Stimulated activated CD8-positive, alpha-beta memory T cell treated with anti-CD3 and anti-CD28 coated beads, Interleukin-15, amount 100 ng/mL, for 24 hours (primary cell): ENCODE measurements at places on chromosomes 2 and 18.

GRCh38 chr2:85997017-85997970 lies 108.4 kb downstream of the POLR1A start:
- no peak for DNase-seq

GRCh38 chr2:159226608-159227385 lies 59.7 kb downstream of the WDSUB1 start:
- no peak for DNase-seq

DNA sequence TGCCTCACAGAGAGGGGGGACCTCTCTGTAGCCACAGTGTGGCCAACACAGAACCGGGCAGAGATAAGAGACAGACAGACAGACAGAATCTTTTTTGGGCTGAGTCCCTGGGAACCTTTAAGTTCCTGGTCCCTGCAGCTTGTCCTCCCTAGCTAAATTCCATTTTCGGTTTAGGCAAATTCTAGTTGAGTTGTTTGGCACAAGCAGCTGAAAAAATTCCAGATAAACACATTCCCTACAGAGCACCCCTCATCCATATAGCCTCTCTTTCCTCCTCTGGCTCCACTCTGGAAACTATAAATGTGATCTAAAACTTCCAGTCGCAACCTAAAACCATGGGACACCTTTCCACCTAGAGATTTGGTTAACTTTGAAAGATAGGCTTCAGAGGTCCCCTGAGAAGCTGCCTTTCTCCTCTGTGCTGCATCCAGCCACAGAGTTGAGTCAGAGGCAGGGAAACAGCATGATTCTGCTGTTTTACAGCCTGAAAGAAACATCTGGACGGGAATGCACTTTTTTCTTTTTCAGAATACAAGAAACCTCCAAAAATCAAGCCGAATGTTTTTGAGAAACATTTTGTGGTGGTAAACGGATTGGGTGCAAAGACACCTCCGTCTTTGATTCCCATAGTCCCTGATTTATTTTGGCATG lies 30.9 kb downstream of the SLC4A3 start:
- DNase-seq = no peak

- peak; percentile 77 for DNase-seq
These were observed 22.7 kb upstream of the PDIA6 start for GRCh38 chr2:10835052-10835970.

GRCh38 chr18:49207361-49207760 lies 253.1 kb downstream of the DYM start:
- DNase-seq = no peak

- no peak for DNase-seq
These were observed 48.2 kb upstream of the SLC14A2 start for GRCh38 chr18:45567123-45567522.

- no peak for DNase-seq
These were observed 96.0 kb downstream of the UXS1 start for GRCh38 chr2:106098081-106098480.

- DNase-seq = no peak
These were observed 12.9 kb upstream of the SALL3 start for GRCh38 chr18:78966793-78967106.

- peak; percentile 87 for DNase-seq
These were observed 64.7 kb downstream of the STK25 start for GRCh38 chr2:241443486-241444223.

DNA sequence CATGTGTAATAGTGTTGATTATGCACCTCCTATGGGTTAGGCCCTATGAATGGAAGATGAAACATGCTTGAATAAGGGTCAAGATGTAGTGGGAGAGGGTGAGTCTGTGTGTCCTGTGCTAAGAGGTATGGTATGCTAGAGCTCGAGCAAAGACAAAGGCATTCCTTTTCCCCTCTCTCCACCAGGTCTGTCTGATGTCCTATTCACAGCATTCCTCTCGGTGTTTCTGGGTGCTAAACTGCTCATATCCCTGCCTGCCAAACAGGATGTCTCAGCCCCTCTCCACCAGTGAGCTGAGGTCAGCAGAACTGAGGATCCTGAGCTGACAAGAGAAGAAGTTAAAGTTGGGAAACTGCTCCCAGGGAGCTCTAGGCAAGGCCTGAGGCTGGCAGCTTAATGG lies 344.9 kb downstream of the TSN start:
- DNase-seq = no peak

DNA sequence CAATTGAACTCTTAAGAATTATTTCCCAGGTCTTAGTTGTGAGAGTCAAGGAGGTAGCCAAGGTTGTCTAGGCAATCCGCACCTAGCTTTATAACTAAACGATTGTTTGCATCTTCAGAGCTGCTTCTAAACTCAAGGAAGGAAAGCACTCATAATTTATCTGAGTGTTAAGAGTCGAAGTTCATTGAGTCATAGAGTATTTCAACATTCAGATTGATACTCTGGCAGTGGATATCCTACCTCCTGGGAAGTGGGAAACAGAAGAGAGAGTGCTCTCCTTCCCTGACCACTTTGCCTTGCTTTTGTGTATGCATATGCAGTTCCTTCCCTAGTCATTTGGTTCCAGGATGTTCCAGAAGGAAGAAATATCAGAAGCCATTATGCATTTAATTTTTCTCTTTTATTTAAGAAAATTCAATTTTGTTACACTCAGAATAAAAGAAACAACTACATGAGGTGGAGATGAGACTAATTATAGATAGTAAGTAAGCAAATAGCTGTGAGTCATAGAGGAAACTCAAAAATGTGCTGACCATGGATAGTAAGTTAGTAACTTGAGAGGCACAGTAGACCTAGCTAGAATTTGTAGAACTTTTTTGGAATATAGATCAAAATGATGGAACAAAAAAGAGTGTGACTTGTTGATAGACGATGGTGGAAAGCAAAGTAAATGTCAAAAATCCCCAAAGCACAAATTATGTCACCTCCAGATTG lies 35.4 kb upstream of the FSHR start:
- DNase-seq = no peak

GRCh38 chr2:223856584-223856983 lies 19.2 kb upstream of the AP1S3 start:
- DNase-seq = no peak

DNA sequence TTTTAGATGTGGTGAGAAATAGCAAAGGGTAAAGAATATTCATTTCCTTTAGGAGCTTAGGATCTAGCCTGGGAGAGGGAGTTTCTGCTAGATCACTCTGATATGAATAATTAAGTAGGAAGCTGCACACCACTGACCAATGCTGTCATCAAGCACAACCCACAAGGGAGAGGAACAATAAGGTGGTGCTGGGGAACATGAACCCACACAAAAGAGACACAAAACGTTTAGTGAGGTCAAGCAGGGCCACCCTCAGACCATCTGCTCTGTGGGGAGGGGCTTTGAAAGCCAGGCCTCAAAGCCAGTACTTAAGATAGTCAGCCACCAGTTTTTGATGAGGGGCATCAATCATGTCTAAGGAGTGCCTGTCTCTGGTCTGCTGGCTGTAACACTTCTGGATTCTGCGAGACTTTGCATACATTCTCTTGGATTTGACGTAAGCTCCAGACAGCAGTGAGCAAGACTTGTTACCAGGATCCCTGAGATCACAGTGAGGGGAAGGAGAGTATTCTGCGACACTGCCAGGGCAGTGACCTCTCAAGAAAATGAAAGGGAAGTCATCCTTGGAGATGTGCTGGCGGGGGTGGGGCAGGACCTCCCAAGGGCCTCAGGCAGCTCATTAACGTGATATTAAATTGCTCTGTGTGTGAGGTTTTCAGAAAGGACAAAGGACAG lies 127.0 kb downstream of the CCBE1 start:
- no peak for DNase-seq

DNA sequence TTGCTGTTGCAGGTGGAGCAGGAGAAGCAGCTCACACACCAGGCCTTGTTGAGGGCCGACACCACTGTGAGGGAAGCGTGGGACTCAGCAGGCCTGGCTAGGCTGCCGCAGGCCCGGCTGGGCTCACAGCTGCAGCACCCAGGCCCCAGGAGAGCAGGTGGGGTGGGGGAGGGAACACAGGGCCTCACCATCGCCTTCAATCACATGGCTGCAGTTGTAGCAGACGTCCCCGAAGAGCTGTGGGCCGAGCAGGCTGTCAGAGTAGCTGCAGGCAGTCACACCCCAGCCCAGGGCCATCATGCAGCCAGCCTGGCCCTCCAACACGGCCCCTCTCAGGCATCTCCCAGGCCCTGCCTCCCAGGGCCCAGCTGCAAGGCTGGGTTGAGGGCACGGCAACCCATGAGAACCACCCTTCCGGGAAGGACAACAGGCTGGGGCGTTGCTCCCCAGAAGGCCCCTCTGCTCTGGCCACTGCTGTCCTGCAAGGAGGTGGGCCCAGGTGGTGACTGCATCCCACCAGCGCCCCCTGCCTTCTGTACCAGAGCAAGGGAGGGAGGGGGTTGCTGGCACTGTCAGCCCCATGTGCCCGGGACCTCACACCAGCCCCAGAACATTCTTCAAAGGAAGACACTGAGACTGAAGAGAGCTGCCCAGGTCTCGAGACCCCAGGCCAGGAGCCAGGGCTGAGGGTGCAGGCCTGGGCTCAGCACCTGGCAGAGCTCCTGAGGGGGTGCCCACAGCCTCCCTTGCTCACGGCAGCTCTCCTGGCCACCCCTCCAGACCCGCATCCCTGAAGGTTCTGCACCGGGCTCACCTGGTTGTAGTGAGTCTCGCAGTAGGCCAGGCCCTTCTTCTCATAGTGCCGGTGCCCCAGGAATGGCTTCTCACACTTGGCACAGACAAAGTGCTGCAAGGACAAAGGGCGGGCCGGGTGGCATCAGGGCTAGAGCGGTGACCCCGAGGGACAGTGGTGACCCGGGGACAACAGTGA lies 5.6 kb upstream of the GPR17 start:
- no peak for DNase-seq

DNA sequence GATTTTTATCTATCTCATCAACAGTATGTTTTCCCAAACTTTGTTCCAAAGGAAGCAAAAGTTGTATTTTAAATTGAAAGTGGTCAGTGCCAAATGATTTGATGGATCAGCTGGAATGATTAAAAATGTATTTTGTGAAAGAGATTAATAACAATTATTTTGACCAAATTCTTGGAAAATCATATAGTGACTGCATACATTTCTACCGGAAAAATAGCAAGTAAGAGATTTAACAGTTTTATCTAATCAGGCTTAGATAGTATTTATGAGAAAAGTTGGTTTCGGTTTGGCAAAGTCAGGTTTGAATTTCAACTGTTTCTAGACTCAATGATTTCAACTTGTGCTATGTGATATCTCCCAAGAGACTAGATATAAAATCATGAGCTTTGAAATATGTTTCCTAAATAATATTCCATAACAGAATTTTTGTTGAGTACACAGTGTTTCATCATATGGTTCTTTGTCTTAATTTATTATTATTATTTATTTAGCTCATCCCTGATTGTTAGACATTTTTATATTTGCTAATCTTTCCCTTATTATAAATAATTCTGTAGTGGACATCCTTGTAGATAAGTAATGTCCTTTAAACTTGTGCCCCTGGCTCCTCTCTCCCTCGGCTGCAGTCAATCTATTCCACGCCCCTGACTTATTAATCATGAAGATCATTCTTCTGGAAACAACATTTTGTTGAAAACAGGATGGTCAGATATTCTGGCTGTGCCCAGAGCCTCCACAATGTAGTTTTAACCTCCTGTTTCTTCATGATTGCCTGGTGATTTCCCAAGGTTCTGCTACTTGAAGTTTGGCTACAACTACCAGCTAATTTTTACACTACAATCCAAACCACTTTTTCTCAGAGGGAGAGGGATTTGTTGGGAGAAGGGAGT lies 520.7 kb upstream of the TCF4 start:
- no peak for DNase-seq

DNA sequence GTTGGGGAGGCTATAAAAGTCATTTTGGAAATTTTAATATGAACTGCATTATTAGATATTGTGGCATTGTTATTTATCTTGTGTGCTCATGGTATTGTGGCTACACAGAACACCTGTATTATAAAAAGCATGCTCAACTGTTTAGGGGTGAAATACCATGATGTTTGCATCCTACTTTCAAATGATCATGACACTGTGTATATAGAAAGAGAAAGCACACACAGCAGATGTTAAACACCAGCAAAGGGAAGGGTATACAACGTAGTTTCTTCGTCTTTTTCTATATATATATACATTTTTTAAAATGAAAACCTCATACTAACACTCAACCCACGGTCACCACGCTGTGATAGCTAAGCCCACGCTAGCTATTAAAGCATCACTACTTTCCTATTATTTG lies 27.1 kb downstream of the STARD7 start:
- no peak for DNase-seq

- no peak for DNase-seq
These were observed 285.7 kb upstream of the DCC start for GRCh38 chr18:52054324-52054723.
